ENCODE measurements at places on chromosomes 12 and 14.
A peak's percentile ranks its signal among the peaks of the same experiment; 100 is the strongest.

- DNase-seq = no peak
These were observed 93.5 kb downstream of the CCDC92 start for GRCh38 chr12:123879101-123879500.

DNA sequence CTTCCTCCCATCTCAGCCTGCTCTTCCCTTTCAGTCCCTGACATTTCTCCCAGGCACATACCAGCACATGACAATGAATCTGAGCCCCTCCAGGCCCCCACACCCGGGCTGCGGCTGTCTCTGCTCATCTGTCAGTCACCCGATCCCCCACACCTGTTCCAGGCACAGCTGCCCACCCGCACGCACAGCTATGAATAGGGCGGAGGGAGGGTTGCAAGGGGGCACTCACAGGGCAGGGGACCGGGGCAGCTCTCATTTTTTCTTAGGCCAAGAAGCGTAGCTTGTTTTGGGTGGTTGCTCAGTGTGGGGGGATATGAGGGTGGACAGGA, 43.7 kb upstream of the TSPAN9 start:
- no peak for DNase-seq

- DNase-seq = no peak
These were observed 346.5 kb downstream of the BCL11B start for GRCh38 chr14:98925354-98926040.

- DNase-seq = no peak
These were observed 1053.5 kb upstream of the FBXO33 start for GRCh38 chr14:40485688-40486087.

GRCh38 chr12:6752167-6752920, 597 bp downstream of the MLF2 start:
- no peak for DNase-seq

- no peak for DNase-seq
These were observed 92.5 kb downstream of the DUSP6 start for GRCh38 chr12:89259821-89260220.

DNA sequence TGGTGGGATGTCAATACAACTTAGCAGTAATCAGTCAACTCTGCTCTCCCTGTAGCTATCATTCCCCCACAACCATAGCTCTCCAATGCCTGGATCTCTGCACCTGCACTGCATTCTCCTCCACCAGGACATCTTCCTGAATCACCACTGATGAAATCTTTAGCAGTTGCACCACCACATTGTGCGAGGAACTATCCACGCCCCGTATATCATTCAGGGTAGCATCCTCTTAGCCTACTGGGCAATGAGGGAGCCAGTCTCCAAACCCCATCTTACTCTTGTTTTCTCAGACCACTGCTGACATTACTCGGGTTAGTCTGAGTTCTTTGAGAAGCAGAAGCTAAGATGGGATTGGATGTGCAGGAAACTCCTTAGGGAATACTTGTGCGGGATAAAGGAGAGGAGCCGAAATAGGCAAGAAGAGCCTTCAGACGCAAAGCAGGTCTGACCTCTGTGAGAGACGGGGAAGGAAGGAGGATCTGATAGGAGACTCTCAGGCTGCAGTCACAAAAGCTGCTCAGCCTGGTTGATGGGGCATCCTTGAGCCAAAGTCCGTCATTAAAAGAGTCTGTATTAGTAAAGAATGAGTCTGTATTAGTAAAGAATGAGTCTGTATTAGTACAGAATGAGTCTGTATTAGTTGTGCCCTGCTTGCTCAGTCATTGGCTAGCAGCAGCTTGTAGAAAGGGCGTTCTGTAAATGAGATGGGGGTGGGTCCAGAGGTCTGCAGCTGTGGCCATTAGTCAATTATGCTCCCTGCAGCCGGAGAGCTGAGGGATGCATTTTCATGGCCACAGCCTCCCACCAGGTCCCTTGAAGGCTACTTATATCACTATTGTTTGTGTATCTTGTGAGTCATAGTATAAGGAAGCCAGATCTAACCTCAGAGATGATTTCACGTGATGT, 49.6 kb upstream of the RASSF3 start:
- DNase-seq = peak; percentile 97

DNA sequence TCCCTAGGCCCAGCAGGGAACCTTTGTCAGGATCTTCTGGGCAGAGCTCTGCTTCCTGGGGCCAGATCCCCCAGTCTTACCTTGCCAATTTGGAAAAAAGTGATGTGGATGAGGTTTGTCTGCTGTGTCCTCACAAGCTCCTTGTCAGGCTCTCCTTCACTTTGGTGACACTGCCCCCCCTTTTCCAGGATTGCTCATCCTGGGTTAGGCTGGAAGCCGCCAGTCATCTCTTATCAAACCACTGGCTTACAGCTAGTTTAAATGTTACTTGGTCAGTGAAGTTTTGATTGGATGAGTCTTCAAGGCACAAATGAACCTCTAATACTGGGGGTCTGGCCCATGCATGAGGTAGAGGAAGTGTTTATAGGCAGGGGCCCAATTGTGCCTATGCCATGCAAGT, 15.3 kb downstream of the NYNRIN start:
- DNase-seq = no peak

- no peak for DNase-seq
These were observed 235.2 kb downstream of the PCNX1 start for GRCh38 chr14:71142375-71143038.

DNA sequence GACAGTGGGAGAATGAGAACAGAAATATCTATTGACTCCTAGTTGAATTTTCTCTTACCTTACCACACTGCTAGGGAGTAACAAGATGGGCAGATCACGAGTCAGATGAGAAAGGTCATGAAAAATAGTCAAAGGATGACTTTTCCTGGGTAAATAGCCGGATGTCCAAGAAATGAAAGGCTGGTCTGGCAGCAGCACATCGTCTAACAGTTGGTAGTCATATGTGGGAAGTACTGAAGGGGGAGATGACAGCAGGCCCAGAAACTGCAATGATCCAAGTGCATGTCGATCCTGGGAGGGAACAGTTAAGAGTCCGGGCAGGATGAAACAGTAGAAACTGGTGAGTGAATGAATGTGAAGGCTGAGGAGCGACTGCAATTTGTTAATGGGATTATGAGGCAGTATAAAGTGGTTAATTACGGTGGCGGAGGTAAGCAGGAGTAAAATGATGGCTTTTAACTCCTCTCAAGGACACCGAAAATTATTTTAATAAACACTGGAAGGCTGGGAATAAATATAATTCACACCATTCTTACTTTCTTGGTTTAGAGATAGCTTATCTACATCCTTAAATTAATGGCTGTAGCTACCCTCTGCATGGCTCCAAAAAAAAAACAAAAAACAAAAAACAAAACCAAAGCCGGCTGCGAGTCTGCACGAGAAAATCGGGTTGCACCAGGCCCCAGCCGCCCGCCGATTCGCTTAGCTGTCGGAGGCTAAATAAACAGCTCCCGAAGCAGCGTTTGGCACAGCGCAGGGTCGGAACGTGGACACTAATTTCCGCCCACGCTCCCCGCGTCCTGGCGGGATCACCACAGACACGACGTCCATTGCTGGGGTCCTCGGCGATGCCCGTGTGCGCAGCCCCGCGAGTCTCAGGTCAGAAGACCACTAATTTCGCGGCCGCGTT, 1.0 kb upstream of the ERC1 start:
- peak; percentile 69 for DNase-seq

- no peak for DNase-seq
These were observed 676.5 kb downstream of the DIO2 start for GRCh38 chr14:79534703-79535353.

GRCh38 chr14:67908052-67908754, 88.6 kb downstream of the RAD51B start:
- DNase-seq = no peak

GRCh38 chr14:104604458-104605449, at the start of gene TMEM179:
Gene TMEM179 (minus strand): TSS chr14:104604772. CDS start chr14:104604741, 31 bp downstream.
- no peak for DNase-seq

DNA sequence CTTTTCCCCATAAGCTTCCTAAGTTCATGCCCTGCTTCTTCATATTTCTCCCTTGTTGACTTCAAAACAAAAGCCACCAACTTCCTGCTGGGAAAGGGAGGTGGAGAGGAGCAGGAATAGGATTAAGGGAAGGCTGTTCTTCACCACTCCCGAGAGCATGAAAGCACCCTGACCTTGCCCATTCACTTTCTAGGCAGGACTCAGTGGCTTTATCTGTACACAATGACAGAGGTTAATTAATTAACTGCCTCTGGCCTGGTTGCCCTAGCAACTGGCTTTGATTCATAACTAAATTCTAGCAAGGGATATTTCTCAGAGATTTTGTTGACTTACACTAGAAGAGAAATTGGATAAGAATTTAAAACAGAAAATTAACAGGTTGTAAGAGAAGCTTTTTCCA, 396.8 kb downstream of the RPS29 start:
- DNase-seq = no peak

GRCh38 chr14:68757618-68758081, 35.2 kb downstream of the ZFP36L1 start:
- no peak for DNase-seq

- DNase-seq = peak; percentile 2
These were observed 229.4 kb downstream of the CNTN1 start for GRCh38 chr12:40921563-40922163.

DNA sequence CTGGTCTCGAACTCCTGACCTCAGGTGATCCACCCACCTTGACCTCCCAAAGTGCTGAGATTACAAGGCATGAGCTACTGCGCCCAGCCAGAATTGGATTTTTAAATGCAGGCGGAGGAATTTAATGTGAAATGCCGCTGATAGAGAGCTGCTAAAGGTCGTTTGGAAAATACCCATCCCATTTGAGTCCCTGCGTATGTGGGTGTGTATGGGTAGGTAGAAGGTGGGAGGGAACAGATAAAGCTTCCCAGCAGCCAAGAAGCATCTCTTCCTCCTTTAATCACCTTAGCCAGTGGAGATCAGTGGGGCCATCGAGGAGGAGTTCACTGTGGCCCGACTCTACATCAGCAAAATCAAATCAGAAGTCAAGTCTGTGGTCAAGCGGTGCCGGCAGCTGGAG, 16.2 kb upstream of the PIP4K2C start:
- DNase-seq = no peak

- DNase-seq = no peak
These were observed 8.1 kb downstream of the TNS2 start for GRCh38 chr12:53057816-53058500.

DNA sequence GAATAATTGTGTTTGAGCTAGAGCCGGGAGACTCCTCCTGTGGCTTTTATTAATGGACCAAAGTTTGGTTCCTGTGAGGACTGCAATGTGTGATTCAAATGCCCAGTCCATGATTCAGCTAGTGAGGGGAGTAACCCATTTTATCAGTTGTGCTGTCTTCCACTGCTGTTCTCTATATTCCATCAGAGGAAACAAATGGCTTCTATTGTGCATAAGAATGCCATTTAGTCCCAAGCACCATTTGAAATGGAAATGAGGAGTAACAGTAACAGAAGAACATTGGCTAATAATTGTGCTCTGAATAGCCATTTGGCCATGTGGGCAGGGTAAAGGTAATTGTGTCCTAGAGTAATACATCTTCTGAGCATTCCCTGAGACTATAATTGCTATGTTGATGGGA, 642.7 kb downstream of the DIO2 start:
- DNase-seq = no peak

- DNase-seq = no peak
These were observed 1.6 kb downstream of the LRRC74A start for GRCh38 chr14:76827696-76828296.

DNA sequence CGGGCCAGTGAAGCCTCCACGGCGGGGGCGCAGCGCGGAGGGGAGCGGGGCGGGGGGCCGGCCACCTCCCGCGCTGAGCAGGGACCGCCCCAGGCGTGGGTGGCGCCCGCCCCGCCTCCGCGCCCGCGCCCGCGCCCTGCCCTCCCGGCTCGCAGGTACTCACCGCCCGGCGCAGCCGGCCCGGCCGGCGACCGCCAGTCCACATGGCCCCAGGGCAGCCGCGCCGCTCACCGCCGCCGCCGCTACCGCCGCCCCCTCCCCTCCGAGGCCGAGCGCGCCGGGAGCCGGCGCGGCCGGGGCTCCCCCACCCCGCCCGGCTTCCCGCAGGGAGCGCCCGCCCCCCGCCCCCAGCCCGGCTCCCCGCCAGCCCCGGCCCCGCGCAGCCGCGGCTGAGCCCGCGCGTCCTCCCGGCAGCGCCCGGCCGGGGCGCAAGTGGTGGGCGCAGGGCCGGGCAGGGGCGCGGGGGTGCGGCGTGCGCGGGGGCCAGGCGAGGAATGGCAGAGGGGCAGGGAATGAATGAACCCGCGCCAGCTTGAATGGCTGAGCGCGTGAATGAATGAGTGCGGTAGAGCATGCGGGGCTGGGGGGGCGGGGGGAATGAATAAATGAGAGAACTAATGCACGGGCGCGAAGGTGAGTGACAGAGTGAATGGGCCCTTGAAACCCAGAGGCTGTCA, at the start of gene BEGAIN:
Gene BEGAIN (minus strand): TSS at position 332 of the 677 bp plus-strand sequence. CDS start 127 bp downstream, at position 205.
- DNase-seq = no peak

- DNase-seq = no peak
These were observed 257.5 kb downstream of the MSRB3 start for GRCh38 chr12:65535946-65536345.

- DNase-seq = peak; percentile 9
These were observed at the start of gene SCN8A for GRCh38 chr12:51591016-51591901. Gene SCN8A (plus strand): TSS chr12:51591233. CDS start chr12:51662818, 71,585 bp downstream.

GRCh38 chr14:34425095-34425851, 36.8 kb downstream of the SPTSSA start:
- no peak for DNase-seq

- peak; percentile 73 for DNase-seq
These were observed 56.5 kb downstream of the HCAR2 start for GRCh38 chr12:122646517-122647217.

GRCh38 chr14:23704890-23705289, 68.7 kb downstream of the DHRS2 start:
- no peak for DNase-seq

- DNase-seq = no peak
These were observed 236.5 kb downstream of the GXYLT1 start for GRCh38 chr12:41908206-41908605.

- no peak for DNase-seq
These were observed 7.3 kb upstream of the TRPV4 start for GRCh38 chr12:109840305-109841074.

DNA sequence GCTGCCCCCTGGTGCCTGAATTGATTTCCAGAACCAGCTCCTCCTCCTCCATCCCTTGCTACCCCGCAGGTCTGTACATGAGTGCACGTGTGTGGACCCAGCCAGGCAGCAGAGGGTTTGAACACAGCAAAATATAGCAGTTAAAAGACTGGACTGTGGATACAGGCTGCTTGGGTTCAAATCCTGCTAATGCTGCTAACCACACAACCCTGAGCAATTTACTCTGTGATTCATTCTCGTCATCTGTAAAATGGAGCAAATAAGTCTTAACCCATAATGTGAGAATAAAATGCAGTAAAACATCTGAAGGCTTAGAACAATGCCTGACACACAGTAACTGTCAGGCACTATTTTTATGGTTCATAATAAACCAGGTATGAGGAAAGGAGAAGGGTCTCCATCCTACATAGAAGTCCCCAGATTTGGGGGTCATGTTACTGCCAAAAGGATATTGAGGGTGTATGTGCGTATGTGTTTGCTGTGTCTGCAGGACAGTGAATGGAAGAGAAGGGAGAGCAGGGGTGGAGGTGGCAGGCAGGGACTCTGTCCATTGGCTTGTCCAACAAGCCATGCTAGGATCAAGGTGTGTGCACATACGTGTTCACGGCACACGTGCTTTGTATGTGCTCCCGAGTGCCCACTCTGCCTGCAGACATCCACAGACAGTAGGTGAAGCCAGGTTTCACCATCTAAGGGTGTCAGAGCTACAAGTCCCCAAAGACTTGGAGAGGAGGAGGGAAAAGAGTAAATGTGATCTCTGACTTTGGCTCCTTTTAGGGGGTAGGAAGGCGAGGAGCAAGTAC, 1.5 kb upstream of the STAT6 start:
- DNase-seq = no peak

Measured in fibroblast of the conjunctiva (primary cell).